ENCODE measurements at places on chromosomes 4 and X.

DNA sequence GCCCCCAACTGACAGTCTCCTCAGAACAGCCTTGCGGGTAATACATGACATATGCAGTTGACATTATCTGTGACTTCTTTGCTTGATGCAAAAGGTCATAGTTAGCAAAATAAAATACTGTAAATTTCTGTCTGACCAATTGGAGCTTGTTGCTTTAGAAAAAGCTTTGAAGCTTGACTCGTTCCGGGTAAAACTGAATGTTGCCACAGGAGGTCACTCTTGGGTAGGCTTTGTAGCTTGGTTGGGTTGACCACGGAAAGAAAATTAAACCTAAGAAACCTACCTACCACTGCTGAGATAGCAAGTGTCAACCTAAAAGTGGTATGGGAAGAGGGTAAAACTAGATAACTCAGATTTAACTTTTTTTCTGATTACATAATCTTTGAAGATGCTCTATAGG is 23.2 kb downstream of the PRPS2 start:
- no peak for DNase-seq

DNA sequence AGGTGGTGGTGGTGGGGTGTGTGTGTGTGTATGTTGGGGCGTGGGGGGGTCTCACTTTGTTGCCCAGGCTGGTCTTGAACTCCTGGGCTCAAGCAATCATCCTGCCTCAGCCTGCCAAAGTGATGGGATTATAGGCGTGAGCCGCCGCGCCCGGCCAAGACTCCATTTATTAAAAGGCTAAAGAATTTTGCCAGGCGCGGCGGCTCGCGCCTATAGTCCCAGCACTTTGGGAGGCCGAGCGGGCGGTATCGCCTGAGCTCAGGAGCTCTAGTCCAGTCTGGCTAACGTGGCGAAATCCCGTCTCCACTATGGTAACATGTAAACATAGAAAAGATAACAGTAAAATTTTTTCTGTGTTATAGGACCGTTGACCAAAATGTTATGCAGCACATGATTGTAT is 3.7 kb upstream of the UBA1 start:
- no peak for DNase-seq

- no peak for DNase-seq
These were observed 1118.3 kb downstream of the C4orf33 start for GRCh38 chr4:130214268-130214667.

GRCh38 chrX:83336454-83336853 is 171.6 kb upstream of the POU3F4 start:
- DNase-seq: no peak

DNA sequence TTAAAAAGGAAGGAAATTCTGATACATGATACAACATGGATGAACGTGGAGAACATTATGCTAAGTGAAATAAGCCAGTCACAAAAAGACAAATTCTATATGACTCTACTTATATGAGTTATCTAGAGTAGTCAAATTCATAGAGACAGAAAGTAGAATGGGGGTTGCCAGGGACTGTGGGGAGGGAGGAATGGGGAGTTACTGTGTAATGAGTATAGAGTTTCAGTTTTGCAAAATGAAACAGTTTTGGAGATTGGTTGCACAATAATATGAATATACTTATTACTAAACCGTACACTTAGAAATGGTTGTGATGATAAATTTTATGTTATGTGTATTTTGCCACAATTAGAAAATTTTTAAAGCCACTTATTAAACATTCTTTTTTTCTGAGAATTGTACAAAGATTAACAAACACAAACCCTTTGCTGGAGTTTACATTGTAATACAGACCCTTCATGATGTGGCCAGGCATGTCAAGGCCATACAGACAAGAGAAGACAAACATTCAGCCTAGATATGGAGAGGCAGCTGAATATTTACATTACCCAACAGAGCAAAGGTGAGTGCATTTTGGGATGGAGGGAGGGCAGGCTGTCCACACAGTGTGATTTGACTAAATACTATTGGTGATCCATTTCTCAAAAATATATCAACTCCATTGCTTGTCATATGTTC is 21.2 kb upstream of the GPC3 start:
- no peak for DNase-seq

GRCh38 chr4:78031417-78031950 is 25.6 kb upstream of the FRAS1 start:
- DNase-seq: no peak

DNA sequence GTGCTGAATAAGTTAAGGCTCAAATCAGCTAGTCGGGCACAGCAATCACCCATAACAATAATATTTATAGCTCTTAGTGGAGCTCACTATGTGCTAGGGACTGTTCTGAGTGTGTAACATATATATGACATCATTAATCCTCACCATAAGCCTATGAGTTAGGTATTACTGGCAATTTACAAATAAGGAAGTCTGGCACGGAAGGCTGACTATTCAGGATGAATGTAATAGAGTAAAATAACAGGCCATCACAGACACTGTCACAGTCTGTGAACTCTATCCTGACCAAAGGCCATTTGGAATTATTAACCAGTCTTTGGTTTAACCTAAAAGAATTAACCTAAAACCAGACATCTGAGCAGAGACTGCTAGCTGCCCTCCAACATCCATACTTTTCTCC is 119.3 kb downstream of the C4orf51 start:
- no peak for DNase-seq

- DNase-seq: no peak
These were observed 66.3 kb downstream of the HTRA3 start for GRCh38 chr4:8335848-8336247.

GRCh38 chr4:82231806-82232205 is 142.0 kb downstream of the HNRNPD start:
- no peak for DNase-seq

DNA sequence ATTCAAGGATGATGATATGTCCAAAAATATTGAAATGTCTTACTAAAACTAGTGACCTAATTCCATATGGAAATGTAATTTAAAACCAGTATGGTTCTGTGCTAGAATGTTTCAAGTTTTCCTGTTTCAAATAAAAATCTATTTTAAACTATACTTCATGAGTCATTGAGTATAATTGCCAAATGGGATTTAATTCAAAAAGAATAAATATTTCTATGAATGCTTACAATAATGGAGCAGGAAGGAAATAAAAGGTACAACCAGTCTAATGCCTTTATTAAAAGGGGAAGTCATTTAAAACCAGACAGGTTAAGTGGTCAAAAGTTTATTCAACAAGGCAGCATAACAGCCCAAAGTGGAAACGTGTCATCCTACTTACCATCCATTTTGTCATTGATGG is 2347.1 kb downstream of the PCDH7 start:
- no peak for DNase-seq

GRCh38 chr4:102518703-102519131 is 17.6 kb downstream of the NFKB1 start:
- no peak for DNase-seq

DNA sequence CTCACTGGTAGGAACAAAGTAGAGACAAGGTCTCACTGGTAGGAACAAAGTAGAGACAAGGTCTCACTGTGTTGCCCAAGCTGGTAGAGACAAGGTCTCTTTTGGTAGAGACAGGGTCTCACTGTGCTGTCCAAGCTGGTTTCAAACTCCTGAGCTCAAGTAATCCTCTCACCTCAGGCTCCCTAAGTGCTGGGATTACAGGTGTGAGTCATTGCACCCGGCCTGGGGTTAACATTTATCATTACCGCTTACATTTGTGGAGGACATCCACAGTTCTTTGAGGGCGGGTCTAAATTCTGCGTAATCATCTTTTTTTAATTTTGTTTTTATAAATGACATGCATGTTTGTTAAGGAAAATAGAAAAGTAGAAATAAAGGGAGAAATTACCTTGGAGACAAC is 12.0 kb downstream of the RAB33B start:
- DNase-seq: no peak

DNA sequence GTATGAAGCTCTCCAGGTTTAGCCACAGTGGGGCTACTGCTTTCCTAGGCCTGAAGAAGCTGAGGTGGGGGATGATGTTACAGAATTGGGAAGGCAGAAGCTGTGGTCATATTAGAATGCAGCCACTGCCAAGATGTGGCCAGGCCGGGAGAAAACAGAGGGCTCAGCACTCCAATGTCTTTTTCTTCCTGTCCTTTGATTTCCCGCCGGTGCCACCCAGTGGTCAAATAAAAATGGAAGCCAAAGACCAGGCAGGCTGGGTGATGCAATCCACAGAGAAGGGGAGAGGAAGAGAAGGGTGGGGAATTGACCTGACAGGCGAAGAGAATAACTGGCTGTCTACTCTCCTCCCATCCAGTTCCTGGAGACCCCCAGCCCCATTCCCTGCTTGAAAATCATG is 94.9 kb upstream of the SHISA3 start:
- DNase-seq: no peak

- no peak for DNase-seq
These were observed 494.1 kb downstream of the INPP4B start for GRCh38 chr4:142351958-142352357.

- no peak for DNase-seq
These were observed 3.1 kb downstream of the DCAF16 start for GRCh38 chr4:17807446-17807845.

DNA sequence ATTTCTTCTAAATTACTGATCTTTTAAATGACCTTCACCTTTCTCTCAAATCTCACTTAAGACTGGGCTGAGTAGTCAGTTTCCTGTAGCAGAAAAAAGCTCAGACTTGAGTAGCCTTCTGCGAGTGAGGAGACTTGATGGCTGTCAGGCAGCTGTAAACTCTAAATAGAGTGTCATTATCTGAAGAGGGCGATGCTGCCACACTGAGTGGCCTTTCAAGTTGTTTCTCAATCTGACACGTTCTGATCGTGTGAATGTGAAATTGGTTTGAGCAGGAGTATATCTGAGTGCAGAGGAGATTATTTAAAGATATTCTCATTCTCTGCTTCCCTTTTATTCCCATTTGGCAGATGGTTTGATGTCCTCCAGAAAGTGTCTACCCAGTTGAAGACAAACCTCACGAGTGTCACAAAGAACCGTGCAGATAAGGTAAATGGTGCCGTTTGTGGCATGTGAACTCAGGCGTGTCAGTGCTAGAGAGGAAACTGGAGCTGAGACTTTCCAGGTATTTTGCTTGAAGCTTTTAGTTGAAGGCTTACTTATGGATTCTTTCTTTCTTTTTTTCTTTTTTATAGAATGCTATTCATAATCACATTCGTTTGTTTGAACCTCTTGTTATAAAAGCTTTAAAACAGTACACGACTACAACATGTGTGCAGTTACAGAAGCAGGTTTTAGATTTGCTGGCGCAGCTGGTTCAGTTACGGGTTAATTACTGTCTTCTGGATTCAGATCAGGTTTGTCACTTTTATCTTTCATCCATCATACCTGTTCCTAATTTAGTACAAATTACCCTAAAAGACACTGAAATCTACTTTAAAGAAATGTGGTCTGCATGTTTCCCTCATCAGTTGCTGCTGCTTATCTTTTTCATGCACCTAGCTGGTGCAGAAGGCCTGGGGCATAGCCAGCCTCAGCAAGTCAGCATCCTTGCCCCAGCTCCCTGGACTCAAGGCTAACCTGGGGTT is 74.3 kb upstream of the MSANTD1 start:
- no peak for DNase-seq

- DNase-seq: no peak
These were observed 10.6 kb upstream of the HPF1 start for GRCh38 chr4:169768385-169768784.

DNA sequence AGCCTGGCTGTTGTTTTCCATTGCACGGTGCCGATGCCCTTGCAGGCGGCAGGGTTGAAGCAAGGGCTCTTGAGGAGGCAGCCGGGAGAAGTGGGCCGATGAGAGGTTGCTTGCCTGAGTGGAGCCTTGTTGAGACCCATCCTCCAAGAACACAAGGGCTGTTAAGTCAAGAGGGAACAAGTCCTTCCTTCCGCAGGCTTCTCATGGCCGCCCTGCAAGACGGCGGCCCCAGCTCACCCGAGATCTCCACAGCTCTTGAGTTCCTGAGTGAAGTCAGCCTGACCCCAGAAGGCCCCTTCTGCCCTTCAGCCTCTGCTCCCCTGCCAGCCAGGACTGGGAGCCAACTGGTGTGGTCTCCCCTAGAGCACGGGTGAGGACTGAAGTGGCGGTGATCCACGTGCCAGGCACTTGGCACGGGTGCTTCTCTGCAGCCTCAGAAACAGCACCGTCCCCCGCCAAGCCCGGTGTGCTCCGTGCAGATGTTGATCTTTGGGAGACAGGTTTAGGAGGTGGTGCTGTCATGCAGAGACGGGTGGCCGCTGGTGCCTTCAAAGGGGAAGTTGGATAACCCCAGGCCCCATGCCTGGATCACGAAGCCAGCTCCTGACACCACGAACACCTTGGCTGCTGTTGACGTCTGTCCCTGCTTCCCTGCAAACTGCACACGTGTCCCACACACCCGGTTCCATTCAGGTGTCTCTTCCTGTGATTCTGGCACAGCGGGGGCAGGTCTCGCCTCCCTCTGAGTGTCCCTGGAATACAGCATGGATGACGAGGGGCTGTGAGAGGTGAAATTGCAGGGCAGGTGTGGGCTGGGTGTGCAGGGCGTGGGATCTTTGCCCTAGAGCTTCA is 164.4 kb upstream of the PSAPL1 start:
- DNase-seq: no peak

- DNase-seq: no peak
These were observed 4.5 kb upstream of the PLCXD1 start for GRCh38 chrX:276581-277201.

- DNase-seq: no peak
These were observed 72.8 kb downstream of the NSUN7 start for GRCh38 chr4:40822420-40823166.

- DNase-seq: no peak
These were observed 4.7 kb upstream of the ASMT start for GRCh38 chrX:1610166-1610565.

Data from stimulated activated CD4-positive, alpha-beta T cell treated with anti-CD3 and anti-CD28 coated beads, Interleukin-1b, Interleukin-23, amount 100 ng/mL, for 24 hours (primary cell).